ENCODE measurements at places on chromosomes 13 and 19.

- H3K4me3 ChIP-seq, result no peak overlapping the region
- no peaks in the 10 kb centered on the region for H3K36me3 ChIP-seq
- no peaks in the 10 kb centered on the region for H3K4me1 ChIP-seq
- H3K27me3 ChIP-seq, result peaks cover 12% of the 10 kb centered on the region
Measured at GRCh38 chr13:111954661-111955411, 112.1 kb upstream of the SOX1 start.

DNA sequence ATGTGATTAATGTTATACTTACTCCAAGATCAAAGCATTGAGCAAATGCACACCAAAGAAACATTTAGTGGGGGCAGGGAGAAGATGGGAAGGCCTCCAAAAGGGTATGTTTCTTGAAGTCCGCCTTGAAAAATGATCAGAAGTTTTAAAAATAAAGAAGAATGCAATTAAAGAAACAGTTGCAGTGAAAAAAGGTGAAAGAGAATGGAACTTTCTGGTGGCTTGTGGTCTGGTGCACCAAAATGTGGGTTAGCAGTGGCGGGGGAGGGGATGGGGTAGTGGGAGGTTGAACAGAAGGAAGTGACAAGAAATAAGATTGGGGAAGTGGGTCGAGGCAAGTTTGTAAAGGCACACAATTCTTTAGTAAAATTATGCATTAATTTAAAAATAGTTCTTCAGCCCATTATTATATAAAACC lies 2.5 kb downstream of the LCP1 start:
- no peaks in the 10 kb centered on the region for H3K27me3 ChIP-seq
- no peaks in the 10 kb centered on the region for H3K36me3 ChIP-seq
- H3K27ac ChIP-seq, result no peak overlapping the region
- no peak overlapping the region for H3K4me3 ChIP-seq

DNA sequence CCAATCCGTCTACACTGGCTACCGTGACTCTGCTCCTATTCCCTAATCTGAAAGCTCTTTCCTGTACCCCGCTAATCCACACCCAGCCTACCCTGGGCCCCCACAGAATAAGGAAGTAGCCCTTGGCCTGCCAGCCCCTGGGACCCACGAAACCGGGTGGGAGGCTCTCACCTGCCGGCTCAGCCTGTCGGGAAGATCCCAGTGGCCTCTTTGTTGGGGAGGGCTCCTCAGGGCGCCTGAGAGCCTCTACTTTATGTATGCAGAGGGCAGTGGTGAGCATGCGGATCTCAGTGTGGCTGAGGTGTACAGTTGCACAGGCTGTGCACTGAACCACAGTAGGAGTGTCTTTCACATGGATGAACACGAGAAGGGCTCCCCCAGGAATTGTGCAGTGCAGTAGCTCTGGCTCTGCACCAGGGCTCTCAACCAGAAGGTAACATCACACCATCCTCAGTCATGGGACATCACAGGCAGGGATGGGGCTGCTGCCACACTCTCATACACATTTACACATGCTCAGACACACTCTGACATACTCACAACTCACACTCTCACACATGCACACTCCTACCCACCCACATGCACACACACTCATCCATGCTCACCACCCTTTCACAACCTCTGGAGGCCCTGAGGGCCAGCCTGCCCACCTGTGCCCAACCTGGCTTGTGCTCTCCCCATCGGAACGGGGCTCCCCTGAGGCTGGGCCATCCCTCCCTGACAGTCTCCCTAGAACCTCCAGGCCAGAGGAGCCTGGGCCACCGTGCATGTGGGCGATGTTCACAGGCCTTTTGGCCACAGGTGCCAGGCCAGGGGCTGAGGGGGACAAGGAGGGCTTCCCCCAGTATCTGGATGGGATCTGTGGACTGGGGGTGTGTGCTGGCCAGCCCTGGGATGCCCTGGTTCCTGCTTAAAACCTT lies 135.0 kb downstream of the URI1 start:
- no peak overlapping the region for H3K27ac ChIP-seq
- H3K27me3 ChIP-seq, result no peaks in the 10 kb centered on the region
- H3K36me3 ChIP-seq, result no peaks in the 10 kb centered on the region
- H3K4me3 ChIP-seq, result no peak overlapping the region
- no peaks in the 10 kb centered on the region for H3K4me1 ChIP-seq

DNA sequence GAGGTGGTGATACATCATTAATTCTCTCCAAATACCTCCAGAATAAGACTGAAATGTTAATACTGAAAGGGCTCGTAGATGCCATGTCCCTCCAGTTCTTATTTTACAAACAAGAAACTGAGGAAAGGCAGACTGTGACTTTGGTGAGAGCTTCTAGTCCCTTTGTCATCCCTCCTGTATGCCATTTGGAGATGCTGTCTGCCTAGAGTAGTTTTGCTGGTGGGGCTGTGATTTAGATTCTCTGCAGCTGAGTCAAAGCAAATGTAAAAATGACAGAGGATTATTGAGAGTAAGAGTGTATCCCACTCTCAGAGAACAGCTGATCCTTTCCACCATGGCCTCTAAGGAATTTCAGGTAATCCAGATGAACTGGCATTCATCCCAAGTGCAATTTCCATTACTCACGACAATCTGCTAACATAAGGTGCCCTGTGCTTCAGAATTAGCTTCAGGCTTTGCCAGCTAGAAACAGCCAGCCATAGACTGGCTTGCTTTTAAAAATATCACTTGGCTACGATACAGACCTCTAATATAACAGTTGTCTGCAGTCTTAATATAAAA lies 16.8 kb downstream of the PABPC3 start:
- no peaks in the 10 kb centered on the region for H3K36me3 ChIP-seq
- no peak overlapping the region for H3K27ac ChIP-seq
- no peaks in the 10 kb centered on the region for H3K27me3 ChIP-seq
- H3K4me1 ChIP-seq, result no peaks in the 10 kb centered on the region

DNA sequence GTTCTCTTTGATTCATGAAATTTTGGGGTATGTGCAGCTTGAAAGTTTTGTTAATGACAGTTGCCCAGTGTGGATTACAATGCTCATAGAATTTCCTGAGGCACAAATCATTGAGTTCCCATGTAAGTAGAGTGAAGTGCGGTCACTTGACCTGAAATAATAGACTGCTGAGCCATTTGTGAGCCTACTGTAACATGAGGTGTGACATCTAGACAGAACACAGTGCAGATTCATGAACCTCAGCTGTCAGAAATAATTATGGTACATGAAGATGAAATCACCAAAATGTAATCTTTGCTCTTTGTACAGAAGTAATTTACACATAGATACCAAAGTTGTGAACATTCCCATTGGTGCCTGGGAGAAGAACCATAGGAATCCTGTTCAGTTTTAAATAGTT lies 84.6 kb downstream of the DHRS12 start:
- no peaks in the 10 kb centered on the region for H3K4me1 ChIP-seq
- H3K36me3 ChIP-seq, result no peaks in the 10 kb centered on the region
- no peak overlapping the region for H3K27ac ChIP-seq
- DNase-seq, result no peak
- no peaks in the 10 kb centered on the region for H3K27me3 ChIP-seq
- H3K4me3 ChIP-seq, result no peak overlapping the region

GRCh38 chr19:15641901-15642491 lies 1.3 kb downstream of the CYP4F3 start:
- no peak overlapping the region for H3K4me3 ChIP-seq
- no peaks in the 10 kb centered on the region for H3K27me3 ChIP-seq
- no peaks in the 10 kb centered on the region for H3K4me1 ChIP-seq
- H3K36me3 ChIP-seq, result no peaks in the 10 kb centered on the region
- no peak for DNase-seq

DNA sequence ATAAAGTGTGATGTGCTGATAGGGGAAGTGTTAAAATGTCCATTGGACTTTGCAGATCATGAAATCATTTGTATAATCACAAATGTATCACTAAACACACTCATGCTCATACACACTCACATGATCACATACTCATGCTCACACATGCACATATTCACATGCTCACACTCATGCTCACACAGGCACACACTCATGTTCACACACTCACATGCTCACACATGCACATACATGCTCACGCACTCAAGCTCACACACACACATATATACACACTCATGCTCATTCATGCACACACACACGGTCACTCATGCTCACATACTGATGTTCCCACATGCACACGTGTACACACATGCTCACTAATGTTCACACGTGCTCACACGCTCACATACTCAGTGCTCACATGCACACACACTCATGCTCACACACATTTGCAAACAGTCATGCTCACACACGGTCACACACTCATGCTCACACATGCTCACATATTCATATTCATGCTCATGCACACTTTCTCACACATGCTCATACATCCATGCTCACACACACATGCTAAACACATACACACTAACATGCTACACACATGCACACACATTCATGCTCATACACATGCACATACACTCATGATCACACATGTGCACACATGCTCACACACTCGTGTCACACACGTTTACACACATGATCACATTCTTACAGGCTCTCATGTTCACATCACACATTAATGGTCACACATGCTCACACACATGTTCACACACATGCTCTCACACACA lies 116.7 kb upstream of the GJB6 start:
- DNase-seq, result no peak
- H3K4me1 ChIP-seq, result no peaks in the 10 kb centered on the region
- no peak overlapping the region for H3K27ac ChIP-seq
- no peaks in the 10 kb centered on the region for H3K27me3 ChIP-seq

DNA sequence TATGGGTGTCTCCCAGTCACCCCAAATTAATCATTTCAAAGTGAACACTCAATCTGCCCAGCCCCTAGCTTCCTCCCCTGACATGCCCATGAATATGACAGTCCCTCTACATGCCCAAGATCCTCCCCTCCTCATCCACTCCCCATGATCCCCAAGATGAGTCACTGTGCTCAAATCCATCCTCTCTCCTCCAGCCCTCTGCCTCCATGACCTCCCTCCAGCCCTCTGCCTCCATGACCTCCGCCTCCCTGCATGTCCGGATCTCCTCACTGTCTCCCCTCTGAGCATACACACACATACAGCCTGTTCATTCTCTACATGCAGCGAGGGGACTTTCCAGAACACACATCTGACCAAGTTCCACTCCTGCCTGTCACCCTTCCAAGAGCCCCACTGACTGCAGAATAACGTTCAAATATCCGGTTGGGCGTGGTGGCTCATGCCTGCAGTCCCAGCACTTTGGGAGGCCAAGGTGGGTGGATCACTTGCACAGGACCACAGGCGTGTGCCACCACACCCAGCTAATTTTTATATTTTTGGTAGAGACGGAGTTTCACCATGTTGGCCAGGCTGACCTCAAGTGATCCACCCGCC lies 18.4 kb upstream of the FEM1A start:
- no peaks in the 10 kb centered on the region for H3K4me1 ChIP-seq
- DNase-seq, result no peak
- H3K27ac ChIP-seq, result no peak overlapping the region
- H3K36me3 ChIP-seq, result no peaks in the 10 kb centered on the region
- H3K4me3 ChIP-seq, result no peak overlapping the region
- H3K27me3 ChIP-seq, result peaks cover 19% of the 10 kb centered on the region

GRCh38 chr19:42092350-42092749 lies 16.4 kb downstream of the ZNF574 start:
- H3K27ac ChIP-seq, result no peak overlapping the region
- DNase-seq, result peak; percentile 25
- H3K4me3 ChIP-seq, result no peak overlapping the region
- H3K4me1 ChIP-seq, result no peaks in the 10 kb centered on the region
- H3K27me3 ChIP-seq, result peaks cover 7% of the 10 kb centered on the region

- H3K36me3 ChIP-seq, result no peaks in the 10 kb centered on the region
- peak overlapping the region; percentile 90 for H3K27ac ChIP-seq
- H3K4me3 ChIP-seq, result no peak overlapping the region
Measured at GRCh38 chr19:1507192-1507660, 5.6 kb downstream of the ADAMTSL5 start.

DNA sequence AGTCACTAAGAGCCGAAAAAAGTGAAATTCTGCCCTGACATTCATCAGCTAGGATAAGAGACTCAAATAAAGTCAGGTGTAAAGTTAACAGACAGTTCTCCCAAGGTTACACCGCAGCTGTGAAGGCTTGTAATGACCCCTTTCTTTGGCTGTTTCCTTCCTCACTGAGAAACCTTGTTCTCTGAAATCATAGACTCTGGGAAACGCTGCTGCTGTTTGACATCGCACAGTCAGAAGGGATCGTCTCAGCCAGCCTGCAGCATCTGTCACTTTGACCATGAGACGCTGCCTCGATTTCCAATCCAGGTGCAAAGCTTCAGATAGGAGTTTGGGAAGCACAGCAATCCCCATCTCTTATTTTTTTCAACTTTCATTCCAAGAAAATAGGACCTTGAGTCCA lies 678 bp downstream of the BCAT2 start:
- peaks cover 7% of the 10 kb centered on the region for H3K4me1 ChIP-seq
- no peaks in the 10 kb centered on the region for H3K36me3 ChIP-seq
- H3K27ac ChIP-seq, result peak overlapping the region; percentile 76
- no peak for DNase-seq
- peak overlapping the region; percentile 60 for H3K4me3 ChIP-seq

- no peak for DNase-seq
- no peaks in the 10 kb centered on the region for H3K36me3 ChIP-seq
- H3K27ac ChIP-seq, result no peak overlapping the region
- no peaks in the 10 kb centered on the region for H3K27me3 ChIP-seq
- no peaks in the 10 kb centered on the region for H3K4me1 ChIP-seq
Measured at GRCh38 chr19:35231956-35232645, 3.6 kb upstream of the FAM187B start.

DNA sequence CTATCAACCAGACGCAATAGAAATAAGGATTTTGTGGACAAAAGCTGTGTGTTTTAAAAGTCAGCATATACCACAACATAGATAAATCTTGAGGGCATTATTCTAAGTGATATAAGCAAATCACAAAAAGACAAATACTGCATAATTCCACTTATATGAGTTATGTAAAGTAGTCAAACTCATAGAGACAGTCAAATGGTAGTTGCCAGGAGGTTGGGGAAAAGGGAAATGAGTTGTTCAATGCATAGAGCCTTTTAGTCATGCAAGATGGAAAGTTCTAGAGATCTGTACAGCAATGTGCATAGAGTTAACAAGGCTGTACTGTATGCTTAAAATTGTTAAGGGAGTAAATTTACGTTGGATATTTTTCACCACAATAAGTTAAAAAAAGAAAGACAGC lies 244.7 kb downstream of the DCT start:
- no peak overlapping the region for H3K4me3 ChIP-seq
- no peak overlapping the region for H3K27ac ChIP-seq
- no peaks in the 10 kb centered on the region for H3K4me1 ChIP-seq
- DNase-seq, result no peak

DNA sequence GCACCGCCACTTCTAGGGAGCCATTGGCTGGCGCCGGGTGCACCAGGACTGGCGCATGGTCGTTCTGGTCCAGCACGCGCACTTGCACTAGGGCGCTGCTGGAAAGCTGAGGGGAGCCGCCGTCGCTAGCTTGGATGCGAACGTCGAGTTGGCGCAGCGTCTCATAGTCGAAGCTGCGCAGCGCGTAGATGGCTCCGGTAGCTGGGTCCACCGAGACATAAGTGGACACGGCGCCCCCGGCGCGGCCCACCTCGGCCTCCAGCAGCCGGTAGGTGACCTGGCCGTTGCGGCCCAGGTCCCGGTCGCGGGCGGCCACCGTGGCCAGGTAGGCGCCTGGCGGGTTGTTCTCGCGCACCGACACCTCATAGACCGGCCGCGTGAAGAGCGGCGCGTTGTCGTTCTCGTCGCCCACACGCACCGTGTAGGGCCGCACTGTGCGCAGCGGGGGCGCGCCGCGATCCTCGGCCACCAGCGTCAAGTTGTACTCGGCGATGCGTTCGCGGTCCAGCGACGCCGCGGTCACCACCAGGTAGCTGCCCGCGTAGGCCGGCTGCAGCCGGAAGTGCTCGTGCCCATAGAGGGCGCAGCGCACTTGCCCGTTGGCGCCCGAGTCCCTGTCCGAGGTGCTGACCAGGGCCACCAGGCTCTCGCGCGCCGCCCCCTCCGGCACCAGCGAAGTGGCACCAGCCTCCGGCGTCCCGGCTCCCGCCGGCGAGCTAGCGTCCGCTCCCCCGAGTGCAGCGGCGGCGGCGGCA lies 1.7 kb downstream of the PCDH8 start:
- peak overlapping the region; percentile 12 for H3K4me3 ChIP-seq
- peaks cover 61% of the 10 kb centered on the region for H3K27me3 ChIP-seq
- peak; percentile 51 for DNase-seq
- peaks cover 1% of the 10 kb centered on the region for H3K4me1 ChIP-seq

All from cardiac muscle cell (in vitro differentiated cells and primary cell).